Endodermal cell (in vitro differentiated cells): ENCODE measurements at places on chromosomes 5 and 9. TPM values are rescaled to one million over a fixed set of nuclear protein-coding genes. Genes with fewer than 3 reads are reported as not detected.

Gene ENTREP1
- total RNA-seq: 13.7 to 42.6 TPM (median 13.9 TPM) in 3 replicates

Gene ENHO
- total RNA-seq: 14.5 and 18.8 TPM in 2 replicates

Gene CNTFR
- 0.53 and 0.63 TPM in 2 replicates for total RNA-seq

Gene TAF11L5
- not detected in 3 replicates for total RNA-seq

Gene NR4A3
- 0.37 and 0.52 TPM in 2 replicates for total RNA-seq

Gene PURA
- 5.7 to 6.8 TPM (median 6.7 TPM) in 3 replicates for total RNA-seq

- H3K36me3 ChIP-seq: no peaks in the 10 kb centered on the region
- H3K27ac ChIP-seq: no peak overlapping the region
- peaks cover 4% of the 10 kb centered on the region for H3K4me1 ChIP-seq
- no peaks in the 10 kb centered on the region for H3K27me3 ChIP-seq
- H3K4me3 ChIP-seq: no peak overlapping the region
Observed at GRCh38 chr9:137385061-137385655, 37.8 kb downstream of the EXD3 start.

- no peaks in the 10 kb centered on the region for H3K27me3 ChIP-seq
- peaks cover 14% of the 10 kb centered on the region for H3K36me3 ChIP-seq
- no peak for DNase-seq
- H3K4me3 ChIP-seq: peak overlapping the region; percentile 90
- no peak overlapping the region for H3K27ac ChIP-seq
- H3K4me1 ChIP-seq: peaks cover 6% of the 10 kb centered on the region
Observed at GRCh38 chr5:6715271-6715670, 2.0 kb downstream of the TENT4A start.

- no peak overlapping the region for H3K27ac ChIP-seq
- DNase-seq: no peak
- no peak overlapping the region for H3K4me3 ChIP-seq
- H3K36me3 ChIP-seq: no peaks in the 10 kb centered on the region
- no peaks in the 10 kb centered on the region for H3K4me1 ChIP-seq
Observed at GRCh38 chr5:32031089-32031488, 143.0 kb downstream of the GOLPH3 start.

DNA sequence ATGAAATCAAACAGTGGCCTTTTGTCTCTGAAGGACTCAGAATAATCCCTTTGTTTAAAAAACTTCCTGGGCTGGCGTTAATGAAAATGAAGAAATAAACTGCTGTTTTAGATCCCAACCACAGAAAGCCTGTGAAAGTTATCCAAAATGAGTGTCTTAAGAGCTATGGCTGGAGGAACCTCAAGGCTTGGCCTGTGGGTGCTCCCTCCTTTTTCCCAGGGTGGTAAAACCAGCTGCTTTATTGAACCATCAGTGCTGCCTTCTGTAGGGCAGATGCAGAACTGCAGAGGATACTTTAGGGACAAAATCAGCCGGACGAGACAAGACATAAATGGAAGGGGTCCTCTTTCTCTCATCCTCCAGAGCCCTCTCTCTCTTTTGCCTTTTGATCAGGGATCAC is 100.9 kb downstream of the SMARCA2 start:
- H3K27me3 ChIP-seq: no peaks in the 10 kb centered on the region
- no peaks in the 10 kb centered on the region for H3K4me1 ChIP-seq
- no peak overlapping the region for H3K4me3 ChIP-seq
- no peak overlapping the region for H3K27ac ChIP-seq
- peak; percentile 82 for DNase-seq

DNA sequence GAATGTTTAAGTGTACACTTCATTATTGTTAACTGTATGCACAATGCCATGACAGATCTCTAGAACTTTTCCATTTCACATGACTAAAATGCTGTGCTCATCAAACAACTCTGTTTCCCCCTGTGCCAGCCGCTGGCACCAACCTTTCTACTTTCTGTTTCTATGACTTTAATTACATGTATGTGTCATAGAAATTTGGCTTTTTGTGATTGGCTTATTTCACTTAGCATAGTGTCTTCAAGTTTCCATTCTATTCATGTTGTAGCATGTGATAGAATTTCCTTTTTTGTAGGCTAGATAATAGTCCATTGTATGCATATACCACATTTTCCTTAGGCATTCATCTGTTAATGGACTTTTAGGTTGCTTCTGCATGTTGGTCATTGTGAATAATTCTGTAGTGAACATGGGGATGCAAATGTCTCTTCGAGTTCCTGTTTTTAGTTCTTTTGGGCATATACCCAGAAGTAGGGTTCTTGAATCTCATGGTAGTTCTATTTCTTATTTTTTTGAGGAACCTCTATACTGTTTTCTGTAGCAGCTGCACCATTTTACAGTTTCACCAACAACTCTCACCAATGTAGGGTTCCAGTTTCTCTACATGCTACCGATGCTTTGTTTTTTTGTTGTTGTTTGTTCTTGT is 184.4 kb upstream of the DMRT1 start:
- H3K4me3 ChIP-seq: no peak overlapping the region
- peaks cover 5% of the 10 kb centered on the region for H3K4me1 ChIP-seq
- H3K36me3 ChIP-seq: no peaks in the 10 kb centered on the region
- H3K27ac ChIP-seq: no peak overlapping the region
- DNase-seq: no peak

DNA sequence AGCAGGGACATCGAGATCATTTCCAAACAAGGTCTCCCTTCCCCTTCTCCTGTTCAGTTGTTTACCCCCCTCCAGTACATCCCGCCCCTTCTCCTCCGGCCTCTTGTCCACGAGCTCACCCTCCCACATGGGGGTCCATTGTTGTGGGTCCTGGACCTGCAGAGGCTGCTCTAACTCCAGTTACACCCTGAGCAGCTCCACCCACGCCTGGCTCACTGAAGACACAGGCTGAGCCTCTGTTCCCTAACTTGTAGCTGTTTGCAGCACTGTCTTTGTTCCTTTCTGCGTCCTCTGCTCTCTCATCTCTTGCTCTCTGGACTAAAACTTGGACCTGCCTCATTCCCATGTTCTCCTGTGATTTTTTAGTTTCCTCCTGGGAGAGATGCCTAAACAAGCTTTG is 377.5 kb downstream of the MED10 start:
- no peaks in the 10 kb centered on the region for H3K4me1 ChIP-seq
- no peak overlapping the region for H3K4me3 ChIP-seq
- DNase-seq: no peak
- H3K36me3 ChIP-seq: no peaks in the 10 kb centered on the region

GRCh38 chr5:82886911-82887310 is 190.3 kb downstream of the TMEM167A start:
- H3K4me1 ChIP-seq: peaks cover 10% of the 10 kb centered on the region
- H3K27ac ChIP-seq: no peak overlapping the region
- DNase-seq: no peak
- no peak overlapping the region for H3K4me3 ChIP-seq
- H3K27me3 ChIP-seq: no peaks in the 10 kb centered on the region

DNA sequence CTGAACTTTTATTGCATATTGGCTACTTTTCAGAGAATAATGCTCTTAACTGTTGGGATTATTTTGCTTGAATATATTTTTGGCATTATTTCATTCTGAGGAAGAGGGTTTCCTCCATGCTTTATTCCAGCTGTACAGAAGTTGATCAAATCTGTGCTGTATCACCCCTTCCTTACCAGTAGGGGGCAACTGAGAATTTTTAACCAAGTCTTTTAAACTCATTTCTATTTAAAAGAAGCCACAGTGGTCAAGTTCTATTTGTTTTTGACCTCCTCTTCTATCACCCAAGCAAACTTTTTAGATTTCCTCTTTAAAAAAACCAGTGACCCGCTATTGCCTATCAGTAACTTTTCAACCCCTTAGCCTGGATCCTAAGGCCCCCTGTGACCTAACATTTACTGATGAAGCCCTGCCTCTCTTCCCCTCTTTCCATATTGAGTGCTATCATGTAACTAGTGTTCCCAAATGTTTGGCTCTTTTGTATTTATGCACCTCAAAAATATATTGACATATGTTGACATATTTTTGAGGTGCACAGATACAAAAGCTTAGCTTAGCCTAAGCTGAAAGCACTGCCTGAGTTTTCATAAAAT is 80.6 kb downstream of the FBXO4 start:
- no peaks in the 10 kb centered on the region for H3K4me1 ChIP-seq
- H3K4me3 ChIP-seq: no peak overlapping the region
- DNase-seq: no peak
- no peaks in the 10 kb centered on the region for H3K27me3 ChIP-seq
- H3K36me3 ChIP-seq: no peaks in the 10 kb centered on the region
- H3K27ac ChIP-seq: no peak overlapping the region

- H3K27me3 ChIP-seq: peaks cover 81% of the 10 kb centered on the region
- peak overlapping the region; percentile 90 for H3K4me3 ChIP-seq
- no peak overlapping the region for H3K27ac ChIP-seq
- peaks cover 6% of the 10 kb centered on the region for H3K4me1 ChIP-seq
- peak; percentile 92 for DNase-seq
Observed at GRCh38 chr5:111072949-111073682, 1.6 kb downstream of the TSLP start.

DNA sequence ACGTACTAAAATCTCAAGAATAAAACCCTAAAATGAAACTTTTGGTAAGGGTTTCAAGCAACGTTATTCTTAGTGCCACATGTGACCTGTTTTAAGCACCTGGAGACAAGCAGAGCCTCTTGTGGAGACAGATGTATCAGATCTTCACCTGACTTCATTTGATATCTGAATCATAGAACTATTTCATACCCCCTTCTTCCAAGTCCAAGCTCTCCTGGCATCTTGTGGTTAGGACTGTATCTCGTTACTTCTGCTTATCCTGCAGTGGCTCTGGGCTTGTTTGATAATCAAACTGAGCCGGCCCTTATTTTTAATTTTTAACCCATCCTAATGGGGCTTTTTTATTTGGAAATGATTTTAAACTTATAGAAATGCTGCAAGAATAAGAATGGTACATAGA is 11.1 kb upstream of the FSD1L start:
- DNase-seq: no peak
- H3K4me1 ChIP-seq: peaks cover 3% of the 10 kb centered on the region
- H3K36me3 ChIP-seq: no peaks in the 10 kb centered on the region
- peak overlapping the region; percentile 70 for H3K4me3 ChIP-seq

DNA sequence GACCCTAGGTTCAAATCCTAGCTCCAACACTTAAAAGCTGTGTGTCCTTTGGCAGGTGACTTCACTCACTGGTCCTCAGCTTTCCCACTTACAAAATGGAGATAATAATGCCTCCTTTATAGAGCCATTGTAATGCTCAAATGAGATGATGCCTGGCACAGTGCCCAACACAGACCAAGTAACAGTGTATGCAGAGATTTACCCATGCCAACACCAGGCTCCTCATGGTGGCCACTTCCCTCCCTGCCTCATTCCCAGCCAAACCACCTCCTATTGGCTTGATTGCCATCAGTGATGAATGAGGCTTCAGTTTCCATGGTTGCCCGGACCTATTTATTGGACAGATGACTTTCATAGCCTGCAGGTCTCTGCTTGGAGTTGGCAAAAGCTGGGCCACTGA is 469.4 kb downstream of the CDK5RAP2 start:
- H3K27me3 ChIP-seq: peaks cover 39% of the 10 kb centered on the region
- no peaks in the 10 kb centered on the region for H3K36me3 ChIP-seq

DNA sequence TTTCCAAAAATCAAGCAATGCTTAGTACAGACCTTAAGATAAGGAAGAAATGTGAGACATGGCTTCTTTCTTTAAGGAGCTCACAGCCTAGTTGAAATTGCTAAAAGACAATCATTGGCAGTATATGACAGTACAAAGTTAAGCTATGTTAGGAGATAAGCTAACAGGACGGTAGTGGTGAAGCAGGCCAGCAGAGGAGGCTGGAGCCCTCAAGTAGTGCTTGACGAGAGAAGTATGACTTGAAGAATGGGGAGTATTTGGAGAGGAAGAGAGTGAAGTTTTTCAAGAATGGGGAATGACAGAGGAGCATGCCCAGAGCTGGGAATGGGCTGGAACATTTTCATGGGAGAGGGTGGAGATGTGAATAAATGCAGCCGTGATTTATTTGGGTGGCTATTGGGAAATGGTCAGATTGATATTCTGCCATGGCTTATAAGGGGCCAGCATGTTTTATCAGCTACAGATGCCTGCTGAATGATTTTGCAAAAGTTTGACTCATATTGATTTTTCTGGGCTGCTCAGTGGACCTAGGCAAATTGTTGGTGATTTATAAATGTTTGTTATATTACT is 43.7 kb downstream of the LURAP1L start:
- no peaks in the 10 kb centered on the region for H3K4me1 ChIP-seq
- H3K27ac ChIP-seq: no peak overlapping the region

DNA sequence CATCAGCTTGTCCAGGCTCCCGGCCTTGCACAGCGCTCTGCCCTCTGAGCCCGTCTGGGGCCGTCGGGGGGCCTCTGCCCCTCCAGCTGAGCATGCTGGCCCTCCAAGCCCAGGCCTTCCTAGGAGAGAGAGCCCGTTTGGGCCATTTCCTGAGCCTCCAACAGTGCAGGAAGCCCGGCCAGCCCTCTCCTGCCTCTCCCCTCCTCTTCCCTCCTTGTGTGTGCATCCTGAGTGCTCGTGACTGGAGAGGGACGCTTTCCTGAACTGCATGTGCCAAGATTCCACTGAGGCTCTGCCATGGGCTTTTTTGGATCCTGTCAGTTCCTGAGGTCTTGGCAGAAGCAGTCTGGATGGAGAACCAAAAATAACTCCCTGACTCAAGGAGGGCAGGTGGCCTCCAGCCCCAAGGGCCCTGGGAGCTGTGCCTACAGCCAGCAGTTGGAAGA is 15.6 kb downstream of the OLFM1 start:
- no peaks in the 10 kb centered on the region for H3K27me3 ChIP-seq
- H3K27ac ChIP-seq: no peak overlapping the region
- H3K4me1 ChIP-seq: no peaks in the 10 kb centered on the region
- DNase-seq: no peak

- no peak overlapping the region for H3K4me3 ChIP-seq
- no peak overlapping the region for H3K27ac ChIP-seq
- no peaks in the 10 kb centered on the region for H3K36me3 ChIP-seq
- no peaks in the 10 kb centered on the region for H3K27me3 ChIP-seq
- no peak for DNase-seq
Observed at GRCh38 chr9:98897745-98898144, 46.0 kb upstream of the COL15A1 start.

DNA sequence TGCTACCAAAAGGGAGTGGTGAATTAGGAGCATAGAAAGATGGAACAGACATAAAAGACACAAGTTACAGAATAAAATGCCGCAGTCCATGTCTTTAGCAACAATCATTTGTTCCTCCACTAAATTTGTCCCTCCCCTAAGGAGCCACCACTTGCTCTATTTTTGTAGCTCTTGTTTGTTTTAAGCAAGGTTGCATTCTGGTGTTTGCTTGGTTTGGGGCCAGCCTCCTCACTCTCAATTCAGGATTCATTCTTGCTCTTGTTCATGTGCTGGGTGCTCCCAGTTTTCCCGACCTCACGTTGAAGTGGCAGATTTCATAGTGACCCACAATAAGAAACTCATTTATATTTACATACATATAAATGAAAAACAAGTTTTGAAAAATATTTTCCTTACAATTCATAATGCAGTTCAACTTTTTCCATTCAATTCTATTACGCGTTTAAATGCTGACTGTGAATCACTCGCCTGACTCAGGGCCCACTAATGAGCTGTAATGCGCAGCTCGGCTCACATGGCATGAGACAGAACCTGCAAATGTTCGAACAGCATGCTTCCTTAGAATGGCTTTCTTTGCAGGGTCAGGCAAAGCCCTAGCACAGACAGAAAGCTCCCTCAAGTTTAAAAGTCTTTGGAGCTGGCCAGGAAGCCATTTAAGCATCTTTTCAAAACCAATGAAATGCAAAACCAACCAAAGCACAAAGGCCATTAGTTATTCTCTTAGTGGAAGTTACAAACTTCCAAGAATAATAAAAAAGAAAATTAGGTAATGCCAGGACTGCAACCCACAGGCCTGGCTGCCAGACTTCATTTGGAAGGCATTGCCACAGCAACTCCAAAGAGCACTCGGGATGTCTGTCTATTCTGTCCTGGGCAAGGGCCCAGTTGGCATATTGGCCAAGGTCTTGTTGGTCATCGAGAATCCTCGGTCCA is 41.7 kb downstream of the RETREG1 start:
- H3K4me1 ChIP-seq: peaks cover 5% of the 10 kb centered on the region
- no peaks in the 10 kb centered on the region for H3K36me3 ChIP-seq
- H3K27me3 ChIP-seq: no peaks in the 10 kb centered on the region
- peak; percentile 79 for DNase-seq
- no peak overlapping the region for H3K27ac ChIP-seq
